Osteoblast (primary cell): ENCODE measurements at places on chromosomes 2 and 18. TPM values are rescaled to one million over a fixed set of nuclear protein-coding genes. Genes with fewer than 3 reads are reported as not detected.

DNA sequence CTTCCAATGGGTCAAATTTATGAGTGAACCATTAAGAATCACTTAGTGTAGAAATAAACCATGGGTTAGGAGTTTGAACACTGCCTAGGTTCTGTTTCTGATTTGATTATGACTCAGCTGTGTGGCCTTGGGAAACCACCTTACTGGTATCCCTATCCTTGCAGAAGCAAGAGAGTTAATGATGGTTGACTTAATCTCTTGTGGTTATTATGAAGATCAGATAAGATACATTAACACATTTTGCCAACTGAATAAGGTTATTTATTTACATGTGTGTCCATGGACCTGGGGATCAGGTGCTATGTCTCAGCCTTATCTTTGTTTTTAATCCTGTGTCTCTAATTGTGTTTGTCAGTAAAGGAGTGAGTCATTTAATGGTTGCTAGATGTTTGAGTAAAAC lies 5.4 kb upstream of the KCNJ13 start:
- peak overlapping the region; percentile 26 for H3K27ac ChIP-seq
- peak; percentile 38 for DNase-seq
- no peaks in the 10 kb centered on the region for H3K4me1 ChIP-seq
- no peaks in the 10 kb centered on the region for H3K27me3 ChIP-seq
- no peak overlapping the region for H3K4me3 ChIP-seq
- H3K36me3 ChIP-seq, result peaks cover 10% of the 10 kb centered on the region

Gene PROM2
- 0.29 and 0.36 TPM in 2 replicates for total RNA-seq

DNA sequence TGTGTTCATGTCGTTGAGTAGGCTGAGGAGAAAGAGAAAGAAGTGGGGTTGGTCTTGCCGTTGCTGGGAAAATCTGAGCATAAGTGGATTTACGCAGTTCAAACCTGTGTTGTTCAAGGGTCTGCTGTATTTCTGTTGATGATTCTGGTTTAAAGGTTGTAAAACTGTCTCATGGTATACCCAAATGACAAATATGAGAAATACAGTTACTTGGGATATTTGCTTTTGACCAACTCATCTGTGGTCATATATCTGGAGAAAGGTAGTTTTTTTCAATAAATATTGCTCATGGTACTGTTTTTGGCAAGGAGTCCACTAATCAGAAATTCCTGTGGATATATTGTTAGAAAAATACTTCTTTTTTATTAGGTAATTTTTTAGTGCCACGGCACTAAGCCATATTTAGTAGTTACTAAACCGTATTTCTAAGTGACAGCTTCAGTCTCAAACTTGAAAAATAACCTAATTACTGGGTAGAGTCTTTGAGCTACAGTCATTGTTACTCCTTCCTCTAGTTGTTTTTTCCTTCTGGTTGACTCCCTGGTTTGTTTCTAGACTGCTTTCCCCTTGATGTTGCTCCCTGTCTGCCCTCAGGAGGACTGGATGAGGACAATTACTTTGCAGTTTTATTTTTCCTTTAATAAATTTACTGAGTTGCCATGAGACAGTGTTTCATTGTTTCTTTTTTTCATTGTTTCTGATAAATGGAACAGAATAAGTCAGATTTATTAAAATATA lies 31.5 kb downstream of the MOB4 start:
- no peak overlapping the region for H3K27ac ChIP-seq
- no peak for DNase-seq
- no peak overlapping the region for H3K4me3 ChIP-seq
- H3K4me1 ChIP-seq, result no peaks in the 10 kb centered on the region

GRCh38 chr2:200300065-200300464 lies 6.4 kb upstream of the SPATS2L start:
- no peak overlapping the region for H3K4me3 ChIP-seq
- DNase-seq, result no peak
- H3K27ac ChIP-seq, result no peak overlapping the region
- no peaks in the 10 kb centered on the region for H3K36me3 ChIP-seq
- peaks cover 26% of the 10 kb centered on the region for H3K4me1 ChIP-seq
- H3K27me3 ChIP-seq, result no peaks in the 10 kb centered on the region

GRCh38 chr2:219495531-219496122 lies 3.1 kb upstream of the GMPPA start:
- no peak overlapping the region for H3K27ac ChIP-seq
- H3K4me1 ChIP-seq, result peaks cover 32% of the 10 kb centered on the region
- peaks cover 7% of the 10 kb centered on the region for H3K36me3 ChIP-seq
- no peak overlapping the region for H3K4me3 ChIP-seq

Gene ALKAL2
- total RNA-seq, result not detected in 2 replicates

DNA sequence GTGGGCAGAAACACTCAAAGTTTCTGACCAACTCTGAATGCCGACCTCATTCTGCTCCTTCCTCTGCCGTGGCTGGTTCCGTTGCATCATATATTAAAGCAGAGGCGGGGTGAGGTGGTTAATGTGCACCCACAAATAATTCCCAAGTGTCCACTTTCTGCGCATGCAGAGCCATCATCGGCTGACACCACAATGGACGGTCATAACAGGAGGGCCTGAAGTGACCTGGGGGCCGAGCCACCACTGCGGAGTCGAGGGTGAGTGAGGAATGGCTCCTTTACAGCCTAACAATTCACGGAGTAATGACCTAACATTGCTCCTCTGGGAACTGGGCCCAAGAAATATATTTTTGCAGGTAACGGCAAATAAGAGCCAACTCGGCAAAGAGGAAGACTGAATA lies 32.9 kb upstream of the GLI2 start:
- peak overlapping the region; percentile 18 for H3K27ac ChIP-seq
- H3K27me3 ChIP-seq, result no peaks in the 10 kb centered on the region
- no peaks in the 10 kb centered on the region for H3K36me3 ChIP-seq
- peaks cover 8% of the 10 kb centered on the region for H3K4me1 ChIP-seq
- no peak overlapping the region for H3K4me3 ChIP-seq

DNA sequence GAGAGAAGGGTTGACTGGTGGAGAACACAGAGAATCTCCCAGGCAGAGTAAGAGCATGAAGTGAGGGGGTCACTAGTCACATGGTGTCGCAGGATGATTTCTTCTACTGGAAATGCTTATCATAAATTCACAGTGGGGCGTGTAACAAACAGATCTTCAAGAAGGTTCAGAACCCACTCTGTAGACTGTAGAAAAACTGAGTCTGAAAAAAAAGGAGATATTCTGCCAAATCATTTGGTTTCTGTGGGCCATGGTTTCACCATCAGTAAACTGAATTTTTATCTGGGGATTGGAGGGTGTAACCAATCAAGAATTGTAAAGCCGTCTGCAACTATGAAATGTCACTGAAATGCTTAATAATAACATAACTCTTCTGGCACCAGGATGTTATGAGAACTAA lies 15.0 kb downstream of the TPGS2 start:
- no peak overlapping the region for H3K4me3 ChIP-seq
- H3K27me3 ChIP-seq, result no peaks in the 10 kb centered on the region
- DNase-seq, result no peak
- H3K36me3 ChIP-seq, result no peaks in the 10 kb centered on the region
- peaks cover 15% of the 10 kb centered on the region for H3K4me1 ChIP-seq
- H3K27ac ChIP-seq, result no peak overlapping the region

GRCh38 chr18:47944972-47945852 lies 14.8 kb upstream of the SMAD2 start:
- no peak overlapping the region for H3K4me3 ChIP-seq
- H3K27me3 ChIP-seq, result peaks cover 3% of the 10 kb centered on the region
- no peak overlapping the region for H3K27ac ChIP-seq
- H3K4me1 ChIP-seq, result no peaks in the 10 kb centered on the region

Gene PMAIP1
- total RNA-seq, result 3.5 and 4.0 TPM in 2 replicates

DNA sequence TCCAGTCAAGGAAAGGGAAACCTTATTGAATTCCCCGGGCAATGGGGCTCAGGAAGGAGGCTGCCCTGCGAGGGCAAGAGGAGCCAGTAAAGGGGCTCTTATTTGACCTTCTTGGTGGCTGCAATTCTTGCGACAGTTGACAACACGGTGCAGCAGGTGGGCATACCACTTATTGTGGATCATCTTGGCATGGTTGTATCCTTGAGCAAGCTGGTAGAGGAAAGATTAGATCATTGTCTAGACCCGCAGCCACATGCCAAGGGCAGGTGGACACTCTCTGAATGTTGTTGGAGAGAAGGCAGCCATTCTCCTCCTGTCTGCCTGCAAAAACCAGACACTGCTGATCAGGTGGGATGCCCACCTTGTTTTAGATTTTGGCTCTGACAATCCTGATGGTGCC lies 170.2 kb upstream of the CHST9 start:
- H3K27me3 ChIP-seq, result no peaks in the 10 kb centered on the region
- peak; percentile 27 for DNase-seq
- no peak overlapping the region for H3K4me3 ChIP-seq
- H3K36me3 ChIP-seq, result no peaks in the 10 kb centered on the region
- H3K4me1 ChIP-seq, result no peaks in the 10 kb centered on the region

- no peaks in the 10 kb centered on the region for H3K36me3 ChIP-seq
- H3K27ac ChIP-seq, result no peak overlapping the region
- peaks cover 2% of the 10 kb centered on the region for H3K27me3 ChIP-seq
These were observed 47.7 kb upstream of the CTDP1 start for GRCh38 chr18:79631761-79632446.

GRCh38 chr2:10047616-10048500 lies 4.5 kb downstream of the KLF11 start:
- no peak overlapping the region for H3K4me3 ChIP-seq
- H3K27ac ChIP-seq, result peak overlapping the region; percentile 25
- no peaks in the 10 kb centered on the region for H3K27me3 ChIP-seq
- DNase-seq, result peak; percentile 65
- no peaks in the 10 kb centered on the region for H3K4me1 ChIP-seq

GRCh38 chr2:215862351-215862771 lies 151.0 kb downstream of the MREG start:
- no peak overlapping the region for H3K27ac ChIP-seq
- H3K4me1 ChIP-seq, result no peaks in the 10 kb centered on the region
- no peak for DNase-seq
- H3K36me3 ChIP-seq, result no peaks in the 10 kb centered on the region
- no peaks in the 10 kb centered on the region for H3K27me3 ChIP-seq

GRCh38 chr2:222362336-222362735 lies 62.0 kb upstream of the SGPP2 start:
- no peak for DNase-seq
- no peaks in the 10 kb centered on the region for H3K4me1 ChIP-seq
- no peak overlapping the region for H3K27ac ChIP-seq
- no peaks in the 10 kb centered on the region for H3K36me3 ChIP-seq

DNA sequence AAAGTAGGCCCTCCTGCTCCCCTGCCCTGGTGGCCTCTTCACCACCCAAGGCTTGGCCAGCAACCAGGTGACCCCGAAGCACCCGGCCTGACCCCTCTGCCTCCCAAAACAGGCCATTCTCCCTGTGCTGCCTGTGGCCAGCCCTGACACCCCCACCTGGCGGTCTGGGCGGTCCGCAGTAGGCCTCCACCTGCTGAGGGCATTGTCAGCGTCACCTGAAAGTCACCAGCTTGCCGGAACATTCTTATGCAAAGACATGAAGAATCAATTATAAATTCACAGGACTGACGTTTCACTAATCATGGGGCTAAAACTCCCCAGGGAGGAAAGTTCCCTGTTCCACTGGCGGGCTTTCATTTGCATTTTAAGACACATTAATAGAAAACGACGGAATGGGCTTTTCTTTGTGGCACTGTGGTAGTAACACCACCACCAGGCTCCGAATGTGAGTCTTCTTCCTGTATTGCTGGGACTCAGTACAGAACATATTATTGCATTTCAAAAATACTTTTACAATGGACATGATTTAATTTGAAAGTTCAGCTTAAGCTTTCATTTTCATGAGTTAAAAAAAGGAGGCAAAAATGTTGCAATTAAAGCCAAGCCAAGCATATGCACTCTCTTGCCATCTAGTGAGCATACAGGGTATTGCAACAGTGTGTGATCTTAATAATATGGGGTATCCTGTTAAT lies 57.4 kb downstream of the ADI1 start:
- peaks cover 22% of the 10 kb centered on the region for H3K4me1 ChIP-seq
- no peaks in the 10 kb centered on the region for H3K27me3 ChIP-seq
- H3K36me3 ChIP-seq, result peaks cover 29% of the 10 kb centered on the region

DNA sequence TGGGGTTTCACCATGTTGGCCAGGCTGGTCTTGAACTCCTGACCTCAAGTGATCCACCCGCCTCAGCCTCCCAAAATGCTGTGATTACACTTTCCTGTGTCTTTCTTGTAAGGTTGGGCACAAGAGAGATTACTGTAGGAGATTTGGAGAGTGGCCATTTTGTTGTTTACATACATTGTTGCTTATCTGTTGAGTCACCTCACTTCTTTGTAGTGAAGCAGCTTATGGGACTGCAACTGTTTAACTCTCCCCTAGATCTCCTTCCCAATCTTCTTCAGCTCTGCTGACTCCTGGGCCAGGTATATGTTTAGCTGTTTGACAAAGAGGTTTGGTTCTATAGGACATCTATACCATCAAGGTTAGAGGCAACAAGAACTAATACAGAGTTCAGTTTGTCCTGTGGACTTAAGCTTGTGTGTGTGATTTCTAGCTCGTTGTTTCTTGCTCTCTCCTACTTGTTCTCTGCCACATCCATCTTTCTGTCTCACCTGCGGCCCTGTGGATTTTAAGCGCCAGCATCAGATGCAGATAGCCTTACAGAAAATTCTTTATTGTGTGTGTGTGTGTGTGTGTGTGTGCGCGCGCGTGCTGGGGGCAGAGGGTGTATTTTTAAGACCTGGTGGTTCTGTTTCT lies 95.4 kb downstream of the HAUS1 start:
- peaks cover 9% of the 10 kb centered on the region for H3K4me1 ChIP-seq
- no peaks in the 10 kb centered on the region for H3K36me3 ChIP-seq
- H3K27me3 ChIP-seq, result no peaks in the 10 kb centered on the region
- H3K27ac ChIP-seq, result no peak overlapping the region

Gene ABCG8
- total RNA-seq, result not detected in 2 replicates

Gene VSNL1
- total RNA-seq, result 0.29 and 0.36 TPM in 2 replicates

DNA sequence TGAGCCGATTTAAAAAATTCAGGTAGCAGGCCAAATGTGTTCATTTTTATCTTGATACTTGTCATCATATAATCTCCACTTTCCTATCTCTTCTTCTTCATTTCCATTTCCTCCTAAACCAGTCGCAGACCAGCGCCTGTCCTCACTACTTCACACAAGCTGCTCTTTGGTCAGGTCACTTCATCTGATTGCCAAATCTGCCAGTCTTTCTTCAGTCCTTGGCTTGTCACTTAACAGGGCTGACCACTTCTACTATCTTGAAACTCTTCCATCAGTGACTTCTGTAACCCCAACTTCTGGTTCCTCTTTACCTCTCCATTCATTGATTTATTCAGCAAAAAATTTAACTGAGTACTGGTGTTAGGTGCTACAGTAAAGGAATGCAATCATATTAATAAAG lies 18.0 kb upstream of the SPRED2 start:
- no peak for DNase-seq
- no peaks in the 10 kb centered on the region for H3K27me3 ChIP-seq
- H3K27ac ChIP-seq, result no peak overlapping the region
- H3K36me3 ChIP-seq, result no peaks in the 10 kb centered on the region
- no peak overlapping the region for H3K4me3 ChIP-seq
- peaks cover 8% of the 10 kb centered on the region for H3K4me1 ChIP-seq

DNA sequence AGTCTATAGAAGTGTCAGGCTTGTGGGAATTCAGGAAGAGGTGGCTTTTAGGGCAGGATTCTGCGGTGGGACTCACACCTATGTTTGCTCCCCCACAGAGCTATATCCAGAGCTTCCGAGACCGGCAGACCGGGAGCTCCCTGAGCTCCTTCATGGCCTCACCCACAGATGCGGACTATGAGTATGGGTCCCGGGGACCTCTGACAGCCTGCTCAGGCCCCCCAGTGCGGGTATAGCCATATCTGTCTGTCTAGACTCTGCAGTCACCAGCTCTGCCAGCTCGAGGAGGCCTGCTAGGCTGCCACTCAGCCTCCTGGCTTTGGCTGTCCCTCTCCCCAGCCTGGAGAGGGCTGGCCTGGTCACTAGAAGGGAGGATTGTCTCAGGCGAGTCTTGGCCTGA lies 5.8 kb downstream of the TMEM198 start:
- no peaks in the 10 kb centered on the region for H3K36me3 ChIP-seq
- H3K27me3 ChIP-seq, result peaks cover 2% of the 10 kb centered on the region
- no peak for DNase-seq

Gene TNP1
- total RNA-seq, result not detected in 2 replicates

- H3K27me3 ChIP-seq, result no peaks in the 10 kb centered on the region
- DNase-seq, result no peak
- H3K4me3 ChIP-seq, result no peak overlapping the region
- peaks cover 25% of the 10 kb centered on the region for H3K36me3 ChIP-seq
These were observed 20.9 kb downstream of the SLC39A6 start for GRCh38 chr18:36108196-36108595.

Gene IL1B
- total RNA-seq, result 0.36 TPM in 1 of 2 replicates, not detected in the other
